A549 treated with AZD2906 at 1 μM for 4 hours (cell line): ENCODE measurements at places on chromosomes 1 and 21. TPM values are rescaled to one million over a fixed set of nuclear protein-coding genes. Genes with fewer than 3 reads are reported as not detected.

The DNASE2B gene
- total RNA-seq, result 0.06 TPM in 1 of 5 replicates, not detected in the others

The CSF3R gene
- not detected in 5 replicates for total RNA-seq

The LCE1B gene
- 0.06 to 0.10 TPM (median 0.08 TPM) in 3 of 5 replicates, not detected in the others for total RNA-seq

The NUP210L gene
- total RNA-seq, result not detected in 5 replicates

The GUCA2B gene
- 0.20 to 0.49 TPM (median 0.37 TPM) in 5 replicates for total RNA-seq

The SPATA21 gene
- total RNA-seq, result 0.03 to 0.09 TPM (median 0.05 TPM) in 5 replicates

The C1QC gene
- not detected in 5 replicates for total RNA-seq

The AXDND1 gene
- total RNA-seq, result 0.17 to 0.37 TPM (median 0.26 TPM) in 5 replicates

The PLA2G2F gene
- not detected in 5 replicates for total RNA-seq

The CRNN gene
- not detected in 5 replicates for total RNA-seq

The FCRL1 gene
- total RNA-seq, result not detected in 5 replicates

The HHAT gene
- total RNA-seq, result 1.5 to 1.9 TPM (median 1.7 TPM) in 5 replicates

The ERRFI1 gene
- 207 to 260 TPM (median 238 TPM) in 5 replicates for total RNA-seq

The ITPKB gene
- 1.9 to 2.7 TPM (median 2.3 TPM) in 5 replicates for total RNA-seq

The TPR gene
- 40.5 to 43.6 TPM (median 41.3 TPM) in 5 replicates for total RNA-seq

The S100A2 gene
- 18.7 to 33.7 TPM (median 27.4 TPM) in 5 replicates for total RNA-seq

The ADAMTS4 gene
- total RNA-seq, result 0.01 to 0.02 TPM (median 0.01 TPM) in 4 of 5 replicates, not detected in the other

The DNAJC6 gene
- 5.6 to 7.9 TPM (median 7.2 TPM) in 5 replicates for total RNA-seq

The EFNA1 gene
- 21.7 to 30.6 TPM (median 26.3 TPM) in 5 replicates for total RNA-seq

The MAP10 gene
- 0.68 to 0.97 TPM (median 0.84 TPM) in 5 replicates for total RNA-seq

The SELP gene
- total RNA-seq, result not detected in 5 replicates

The ATP6V1G3 gene
- not detected in 5 replicates for total RNA-seq

The MYCL gene
- total RNA-seq, result 0.82 to 1.6 TPM (median 1.2 TPM) in 5 replicates

The ANGPTL7 gene
- total RNA-seq, result not detected in 5 replicates

The DCAF8 gene
- 42.0 to 49.2 TPM (median 46.5 TPM) in 5 replicates for total RNA-seq

The TDRD10 gene
- total RNA-seq, result 0.05 to 0.06 TPM in 2 of 5 replicates, not detected in the others

The FAM72D gene
- total RNA-seq, result 4.5 to 6.4 TPM (median 5.5 TPM) in 5 replicates

The ARHGAP29 gene
- 10.6 to 18.0 TPM (median 12.2 TPM) in 5 replicates for total RNA-seq

The CRP gene
- total RNA-seq, result not detected in 5 replicates

The NBPF10 gene
- 0.92 to 1.3 TPM (median 1.2 TPM) in 5 replicates for total RNA-seq

The FMO4 gene
- total RNA-seq, result 0.24 to 0.50 TPM (median 0.42 TPM) in 5 replicates

The CDK11B gene
- total RNA-seq, result 23.5 to 26.0 TPM (median 25.2 TPM) in 5 replicates

The CD101 gene
- 0.22 to 0.44 TPM (median 0.32 TPM) in 5 replicates for total RNA-seq

The TNFRSF8 gene
- 0.10 to 0.16 TPM (median 0.10 TPM) in 5 replicates for total RNA-seq

The FCGR2B gene
- total RNA-seq, result not detected in 5 replicates

The VHLL gene
- total RNA-seq, result not detected in 5 replicates

The C4BPA gene
- total RNA-seq, result 0.50 to 0.84 TPM (median 0.62 TPM) in 5 replicates

The MLLT11 gene
- total RNA-seq, result 12.0 to 14.2 TPM (median 13.9 TPM) in 5 replicates

The FLVCR1 gene
- total RNA-seq, result 12.7 to 16.7 TPM (median 14.5 TPM) in 5 replicates

The IGSF21 gene
- total RNA-seq, result not detected in 5 replicates

The NBPF6 gene
- 0.02 TPM in 1 of 5 replicates, not detected in the others for total RNA-seq

The F13B gene
- total RNA-seq, result 0.05 to 0.08 TPM (median 0.07 TPM) in 3 of 5 replicates, not detected in the others

The IGFN1 gene
- total RNA-seq, result 0.31 to 0.71 TPM (median 0.56 TPM) in 5 replicates

The RPTN gene
- total RNA-seq, result 0.02 TPM in 2 of 5 replicates, not detected in the others

The SPATA45 gene
- total RNA-seq, result not detected in 5 replicates

The TCHH gene
- total RNA-seq, result 0.23 to 0.28 TPM (median 0.25 TPM) in 5 replicates

The MYOG gene
- not detected in 5 replicates for total RNA-seq

The YBX1 gene
- total RNA-seq, result 725 to 772 TPM (median 737 TPM) in 5 replicates

The TMPRSS15 gene
- total RNA-seq, result not detected in 5 replicates

The LCE3E gene
- total RNA-seq, result 0.12 to 0.24 TPM (median 0.20 TPM) in 4 of 5 replicates, not detected in the other

The RHCE gene
- total RNA-seq, result 0.05 to 0.17 TPM in 2 of 5 replicates, not detected in the others

The BSND gene
- total RNA-seq, result not detected in 5 replicates

The SLC44A3 gene
- 1.6 to 1.9 TPM (median 1.6 TPM) in 5 replicates for total RNA-seq

The NIT1 gene
- total RNA-seq, result 25.8 to 32.2 TPM (median 31.0 TPM) in 5 replicates

The ZNF683 gene
- total RNA-seq, result not detected in 5 replicates

The KCNK2 gene
- 0.02 to 0.08 TPM (median 0.05 TPM) in 4 of 5 replicates, not detected in the other for total RNA-seq

The GBP1 gene
- total RNA-seq, result 0.08 to 0.19 TPM (median 0.14 TPM) in 5 replicates
